ENCODE measurements at places on chromosomes 3 and 15.
A peak's percentile ranks its signal among the peaks of the same experiment; 100 is the strongest.

GRCh38 chr3:55467099-55467498, 20.0 kb downstream of the WNT5A start:
- no peak for DNase-seq

DNA sequence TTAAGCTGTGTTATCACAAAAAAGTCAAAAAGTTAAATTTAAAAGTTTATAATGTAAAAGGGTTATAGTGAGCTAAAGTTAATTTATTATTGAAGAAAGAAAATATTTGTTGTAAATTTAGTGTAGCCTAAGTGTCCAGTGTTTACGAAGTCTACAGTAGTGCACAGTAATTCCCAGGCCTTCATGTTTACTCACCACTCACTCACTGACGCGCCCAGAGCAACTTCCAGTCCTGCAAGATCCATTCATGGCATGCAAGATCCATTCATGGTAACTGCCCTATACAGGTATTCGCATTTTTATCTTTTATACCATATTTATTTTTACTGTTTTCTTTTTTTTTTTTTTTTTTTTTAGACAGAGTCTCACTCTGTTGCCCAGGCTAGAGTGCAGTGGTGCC, 69.5 kb downstream of the TPRA1 start:
- DNase-seq: no peak

GRCh38 chr15:72379856-72380430, 4.1 kb upstream of the HEXA start:
- no peak for DNase-seq

DNA sequence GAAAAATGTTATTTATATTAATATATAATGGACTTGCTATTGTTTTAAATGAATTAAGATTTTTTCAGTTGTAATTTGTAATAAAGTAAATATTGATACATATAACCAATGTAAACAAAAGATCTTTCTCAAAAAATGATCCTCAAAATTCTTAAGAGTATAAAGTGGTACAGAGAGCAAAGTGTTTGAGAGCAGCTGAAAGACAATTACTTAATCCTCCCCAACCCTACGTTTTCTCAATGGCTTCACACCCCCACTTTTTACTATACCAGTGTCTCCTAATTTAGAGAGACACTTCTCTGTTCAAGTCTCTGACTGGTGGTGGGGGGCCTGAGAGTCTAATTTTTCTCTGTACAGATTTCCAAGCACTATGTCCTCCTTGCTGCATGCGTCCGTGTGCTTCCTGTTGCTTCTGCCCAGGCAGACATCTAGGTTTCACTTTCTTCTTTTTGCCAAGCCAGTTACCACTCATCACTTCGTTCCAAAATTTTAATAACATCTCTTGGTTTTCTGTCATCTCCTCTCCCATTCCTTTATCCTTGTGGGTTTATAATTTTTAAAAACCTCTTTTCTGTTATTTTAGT, 276.3 kb upstream of the DNAJC19 start:
- no peak for DNase-seq

- DNase-seq: peak; percentile 35
These were observed 131.5 kb upstream of the SATB1 start for GRCh38 chr3:18556503-18557135.

Measured in activated T-cell treated with anti-CD3 and anti-CD28 coated beads for 4 hours (primary cell).